ENCODE measurements at places on chromosomes 6 and 20.

GRCh38 chr6:35213298-35213791, 411 bp upstream of the SCUBE3 start:
- DNase-seq: peak; percentile 37

GRCh38 chr20:46987001-46987400, 92.4 kb downstream of the EYA2 start:
- no peak for DNase-seq

DNA sequence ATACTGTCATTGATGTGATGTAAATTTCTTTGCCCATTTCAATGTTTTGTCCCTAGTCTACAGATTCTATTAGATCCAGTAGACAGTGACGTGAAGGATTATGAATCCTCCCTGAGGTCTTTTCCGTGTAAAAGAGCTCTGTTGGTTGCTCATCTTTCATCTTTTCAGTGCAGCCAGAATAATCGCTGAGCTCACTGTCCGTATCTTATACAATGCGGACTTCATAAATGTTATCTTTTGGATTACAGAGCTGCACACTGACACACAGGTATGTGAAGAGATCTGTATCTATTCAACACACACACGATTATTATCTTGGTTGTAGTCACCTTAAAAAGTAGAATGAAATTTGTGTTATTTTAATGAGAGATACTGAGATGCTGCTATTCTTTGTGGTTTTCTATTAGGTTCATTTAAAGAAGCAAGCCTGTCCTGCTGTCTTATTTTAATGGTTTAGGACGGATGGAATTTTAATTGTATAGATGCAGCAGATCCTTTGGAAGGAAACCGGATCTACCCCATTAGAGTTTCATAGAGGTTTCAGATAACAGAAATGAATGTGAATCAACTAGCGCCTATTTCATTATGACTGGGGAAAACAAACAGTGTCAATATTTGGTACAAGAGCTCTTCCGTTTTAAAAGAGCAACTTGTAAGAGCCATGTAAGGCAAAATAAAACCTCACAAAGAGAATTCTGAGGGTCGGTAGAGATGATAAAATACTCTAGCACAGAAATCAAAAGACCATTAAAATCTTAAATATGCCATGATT, 79.4 kb downstream of the BMP6 start:
- no peak for DNase-seq

DNA sequence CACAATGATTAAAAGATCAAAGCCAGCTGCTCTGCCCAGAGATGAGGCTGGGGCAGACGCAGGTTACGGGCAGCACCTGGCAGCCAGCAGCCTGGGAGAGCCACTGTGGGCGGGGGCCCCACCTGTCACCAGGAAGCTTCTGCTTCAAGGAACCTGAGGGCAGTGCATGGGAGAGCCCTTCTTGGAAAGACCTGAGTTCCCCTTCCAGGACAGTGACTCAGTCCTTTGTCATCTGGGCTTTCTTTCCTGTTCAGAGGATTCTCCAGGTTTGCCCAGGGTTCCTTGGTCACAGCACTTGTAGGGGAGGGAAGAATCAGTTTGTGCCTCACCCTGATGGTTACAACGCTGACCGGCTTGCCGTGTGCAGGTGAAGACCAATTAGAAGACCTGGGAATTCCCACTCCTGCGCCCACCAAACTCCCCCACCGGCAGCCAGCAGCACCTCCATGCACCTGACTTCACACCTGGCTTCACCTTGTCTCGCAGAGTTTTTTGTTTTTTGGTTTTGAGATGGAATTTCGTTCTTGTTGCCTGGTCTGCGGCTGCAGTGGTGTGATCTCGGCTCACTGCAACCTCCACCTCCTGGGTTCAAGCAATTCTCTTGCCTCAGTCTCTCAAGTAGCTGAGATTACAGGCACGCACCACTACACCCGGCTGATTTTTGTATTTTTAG, 2.0 kb downstream of the ZBP1 start:
- DNase-seq: no peak

DNA sequence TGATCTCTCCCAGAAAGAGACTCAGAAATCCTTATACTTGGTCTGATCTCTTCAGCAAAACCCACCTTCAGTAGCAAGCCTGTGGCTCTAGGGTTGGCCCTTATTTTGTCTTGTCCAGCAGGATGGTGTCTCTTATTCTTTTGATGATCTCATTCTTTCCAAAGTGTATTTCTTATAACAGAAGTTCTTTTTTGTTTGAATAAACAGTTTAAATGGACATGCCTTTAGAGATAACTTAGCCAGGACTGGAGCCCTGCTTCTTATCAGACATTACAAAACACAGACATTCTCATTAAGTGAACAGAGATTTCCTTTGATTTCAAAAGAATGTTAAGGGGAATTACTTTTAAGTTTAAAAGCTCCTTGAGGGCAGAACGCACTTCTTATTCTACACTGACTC, 31.7 kb downstream of the KCNS1 start:
- no peak for DNase-seq

- DNase-seq: peak; percentile 79
Observed at GRCh38 chr6:132764370-132764769, 6.7 kb upstream of the VNN2 start.

- no peak for DNase-seq
Observed at GRCh38 chr20:22394583-22394982, 189.8 kb downstream of the FOXA2 start.

DNA sequence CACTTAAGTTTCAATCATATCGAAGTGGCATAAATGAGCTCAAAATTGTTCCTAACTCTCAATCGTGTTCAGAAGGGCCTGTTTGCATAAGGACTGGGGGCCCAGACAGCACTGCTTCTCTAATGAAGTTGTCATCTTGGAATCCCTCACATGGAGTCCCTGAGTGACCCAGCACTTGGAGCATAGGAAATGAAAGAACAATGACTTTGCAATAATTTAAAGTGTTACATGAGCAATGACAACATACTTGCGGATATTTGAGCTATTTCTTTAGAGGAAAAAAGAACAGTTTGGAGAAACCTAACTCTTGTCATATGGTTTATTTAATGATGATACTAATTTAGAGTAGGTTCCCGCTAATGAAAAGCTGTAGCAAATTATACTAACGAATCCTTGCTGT, 239.9 kb downstream of the TSHZ2 start:
- DNase-seq: no peak

GRCh38 chr20:20358801-20359200, 9.1 kb upstream of the INSM1 start:
- no peak for DNase-seq

DNA sequence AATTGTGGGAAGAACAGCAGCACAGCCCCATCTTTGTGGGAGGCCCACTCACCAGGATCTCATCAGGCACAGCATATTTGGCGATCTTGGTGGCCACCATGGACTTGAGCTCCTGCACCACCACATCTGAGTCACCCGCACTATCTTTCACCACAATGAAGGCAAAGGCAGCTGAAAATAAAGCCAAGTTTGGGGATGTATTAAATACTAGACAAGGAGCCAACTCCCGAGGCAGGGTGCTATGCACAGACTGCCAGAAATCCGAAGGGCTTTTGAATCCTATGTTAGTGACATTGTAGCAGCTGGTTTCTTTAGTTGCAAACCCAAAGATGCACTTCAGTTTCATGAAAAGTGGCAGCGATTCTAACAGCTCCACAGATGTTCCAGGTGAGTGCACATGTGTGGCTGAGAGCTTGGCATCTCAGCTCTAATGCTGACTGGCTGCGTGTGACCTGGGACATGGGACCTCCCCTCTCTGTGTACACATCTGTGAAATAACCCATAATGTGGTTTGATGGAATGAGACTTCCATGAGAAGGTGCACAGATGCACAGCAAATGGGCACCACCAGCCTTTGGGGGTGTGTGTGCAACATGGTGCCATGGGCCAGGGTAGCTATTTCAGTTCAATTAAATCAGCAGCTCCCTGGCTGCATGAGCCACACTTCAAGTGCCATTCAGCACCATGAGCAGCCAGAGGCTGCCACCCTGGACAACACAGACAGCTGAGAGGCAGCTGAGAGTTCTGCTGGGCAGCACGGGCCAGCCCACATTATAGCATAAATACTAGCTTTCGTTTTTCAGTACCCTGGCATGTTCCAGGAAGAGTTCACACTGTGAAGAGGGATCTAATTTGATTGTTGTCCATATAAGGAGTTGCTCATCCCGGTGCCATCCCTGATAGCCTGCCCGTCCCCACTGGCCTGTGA, 16.9 kb upstream of the APMAP start:
- peak; percentile 43 for DNase-seq

DNA sequence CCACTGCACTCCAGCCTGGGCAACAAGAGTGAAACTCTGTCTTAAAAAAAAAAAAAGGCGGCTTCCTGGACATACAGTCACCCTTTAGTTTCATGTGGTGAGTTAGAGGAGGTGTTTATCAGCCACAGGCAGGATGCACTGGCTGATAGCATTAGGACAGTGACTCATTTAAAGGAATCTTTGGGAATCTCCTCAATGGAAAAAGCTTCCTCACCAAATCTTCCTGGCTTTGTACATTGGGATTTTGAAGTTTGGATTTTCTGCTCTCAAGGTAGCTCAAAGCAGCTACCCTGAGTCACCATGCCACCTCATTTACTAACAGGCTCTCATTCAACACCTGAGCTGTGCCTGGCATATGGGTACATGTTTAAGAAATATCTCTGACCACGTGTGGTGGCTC, 20.2 kb downstream of the PRPH2 start:
- peak; percentile 55 for DNase-seq

DNA sequence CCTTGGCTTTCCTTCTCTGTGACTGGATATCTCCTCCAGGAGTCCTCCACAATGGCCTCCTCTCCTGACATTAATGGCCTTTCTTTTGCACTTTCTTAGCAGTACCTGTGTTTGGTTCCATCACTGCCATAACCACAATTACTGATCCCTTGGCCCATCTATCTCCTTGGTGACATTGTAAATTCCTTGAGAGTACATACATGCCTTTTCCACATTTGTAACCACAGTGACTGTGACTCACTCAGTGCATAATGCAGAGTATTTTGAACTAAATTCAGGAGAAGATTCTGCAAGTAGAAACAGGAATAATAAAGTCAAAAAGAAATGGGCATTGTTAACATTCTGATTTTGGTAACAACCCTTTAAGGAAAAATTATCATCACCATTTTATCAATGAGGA, 197.2 kb upstream of the SOX4 start:
- DNase-seq: peak; percentile 43

DNA sequence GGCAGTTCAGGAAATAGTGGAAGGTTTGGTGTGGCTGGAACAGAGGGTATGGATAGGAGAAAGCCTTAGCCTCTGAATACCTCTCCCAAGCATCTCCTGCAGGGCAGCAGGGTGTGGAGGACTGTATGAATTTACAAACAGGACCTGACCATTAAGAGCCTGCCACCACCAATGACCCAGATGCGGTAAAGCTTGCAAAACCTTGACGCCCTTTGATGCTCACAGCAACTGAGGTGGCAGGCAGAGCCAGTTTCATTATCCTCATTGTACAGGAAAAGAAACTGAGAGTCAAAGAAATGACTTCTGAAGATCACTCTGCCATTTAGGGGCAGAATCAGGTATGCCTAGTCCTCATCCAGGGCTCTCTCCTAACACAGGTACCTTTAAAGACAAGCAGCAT, 2.4 kb downstream of the HM13 start:
- DNase-seq: no peak

DNA sequence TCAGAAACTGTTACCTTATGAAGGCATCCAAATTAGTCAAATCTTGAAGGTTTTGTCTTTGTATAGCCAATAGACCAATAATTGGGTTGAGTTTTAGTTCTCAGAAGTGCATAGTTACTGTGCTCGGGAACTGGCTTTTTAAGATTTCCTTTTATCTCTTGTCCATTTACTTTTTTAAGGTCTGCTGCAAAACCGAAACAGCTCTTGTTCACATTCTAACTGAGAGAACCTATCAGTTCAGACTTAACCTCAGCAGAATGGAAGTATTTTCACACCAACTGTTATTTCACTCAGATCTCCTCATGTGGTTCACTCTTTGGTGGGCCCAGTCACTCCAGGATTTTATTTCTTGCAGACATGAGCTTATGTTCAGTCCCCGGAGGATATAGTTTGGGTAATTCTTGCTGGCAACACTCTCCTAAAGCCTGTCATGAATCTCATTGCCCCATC, 55.5 kb downstream of the TPBG start:
- DNase-seq: no peak

GRCh38 chr6:139923964-139924475, 549.6 kb upstream of the CITED2 start:
- DNase-seq: no peak

Measured in GM03348 (cell line).